ENCODE measurements at places on chromosomes 7 and 10. TPM values are rescaled to one million over a fixed set of nuclear protein-coding genes. Genes with fewer than 3 reads are reported as not detected.

Gene ADIRF
- total RNA-seq: not detected

Gene EPHB6
- total RNA-seq: 104 TPM

Gene BEND7
- total RNA-seq: not detected

Gene FOXI2
- total RNA-seq: not detected
